NCI-H69 (cell line): ENCODE measurements at places on chromosomes 7 and 10.

- DNase-seq: no peak
Measured at GRCh38 chr10:30853066-30853465, 178.6 kb downstream of the ZNF438 start.

- DNase-seq: no peak
Measured at GRCh38 chr10:26367771-26368170, 70.4 kb upstream of the APBB1IP start.

- no peak for DNase-seq
Measured at GRCh38 chr7:31175672-31176071, 123.6 kb downstream of the ADCYAP1R1 start.

GRCh38 chr10:78508955-78509748, 475.5 kb downstream of the RPS24 start:
- DNase-seq: no peak

- peak; percentile 49 for DNase-seq
Measured at GRCh38 chr10:77889277-77889903, 37.2 kb downstream of the DLG5 start.

- DNase-seq: peak; percentile 84
Measured at GRCh38 chr10:14648005-14648765, 126.5 kb downstream of the FAM107B start.

GRCh38 chr10:93363891-93364648, 118.1 kb downstream of the MYOF start:
- no peak for DNase-seq

- no peak for DNase-seq
Measured at GRCh38 chr10:71748671-71749191, 24.6 kb downstream of the VSIR start.

DNA sequence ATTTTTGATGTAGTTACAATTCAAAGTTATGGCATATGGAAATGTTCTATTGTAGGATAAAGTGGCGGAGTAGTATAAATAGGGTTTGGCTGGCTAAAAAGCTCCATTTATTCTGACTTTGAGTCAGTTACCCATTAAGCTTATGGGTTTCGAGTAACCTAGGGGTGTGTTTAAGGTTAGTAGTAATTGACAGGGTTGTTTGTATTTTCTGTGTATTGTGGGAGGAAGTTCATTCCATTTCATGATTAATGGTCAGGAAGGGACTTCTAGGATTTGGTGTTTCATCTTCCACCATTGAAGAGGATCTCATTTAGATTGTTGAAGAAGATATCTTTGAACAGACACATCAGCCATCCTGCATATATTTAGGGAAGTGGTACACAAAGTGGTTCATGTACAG, 75.0 kb downstream of the BICC1 start:
- DNase-seq: peak; percentile 3

DNA sequence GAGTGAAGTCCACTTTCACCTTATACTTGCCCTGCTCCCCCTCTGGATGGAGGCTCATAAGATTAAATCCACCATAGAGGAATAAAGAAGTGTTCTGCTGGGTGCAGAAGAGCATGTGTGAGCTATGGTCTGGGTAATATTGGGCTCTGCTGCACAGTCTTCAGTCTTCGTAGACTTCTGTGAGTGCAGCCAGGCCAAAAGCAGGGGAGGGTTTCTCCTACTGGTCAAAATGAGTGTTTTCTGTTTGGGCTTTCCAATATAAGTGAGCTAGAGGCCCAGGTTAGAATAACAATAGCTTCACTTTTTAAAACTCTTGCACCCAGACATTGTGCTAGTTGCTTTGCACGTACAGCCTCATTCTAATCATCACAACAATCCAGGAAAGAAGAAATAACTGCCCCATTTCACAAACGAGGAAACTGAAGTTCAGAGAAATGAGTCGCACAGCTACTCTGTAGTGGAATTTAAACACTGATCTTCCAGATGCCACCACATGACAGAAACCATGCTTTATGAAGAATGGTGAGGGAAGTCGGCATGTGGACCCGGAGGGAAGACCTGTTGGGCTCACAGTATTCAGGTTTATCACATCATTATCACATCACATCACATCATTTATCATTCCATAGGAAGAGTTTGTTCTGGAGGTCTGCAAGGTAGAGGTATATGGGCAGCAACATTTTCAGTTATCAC, 23.8 kb upstream of the MSMB start:
- no peak for DNase-seq
